ENCODE measurements at places on chromosomes 6 and 20.

- peak; percentile 10 for DNase-seq
Measured at GRCh38 chr20:61521687-61522420, 269.8 kb downstream of the CDH4 start.

GRCh38 chr6:56430629-56431600, 183.5 kb upstream of the COL21A1 start:
- DNase-seq: no peak

GRCh38 chr6:74356391-74356790, 660.4 kb downstream of the CD109 start:
- DNase-seq: no peak

- DNase-seq: no peak
Measured at GRCh38 chr6:35473850-35474130, 5.6 kb downstream of the RPL10A start.

- peak; percentile 20 for DNase-seq
Measured at GRCh38 chr20:58515233-58516212, at the start of gene APCDD1L. Gene APCDD1L (minus strand): TSS chr20:58515399. CDS start chr20:58514707, 692 bp downstream.

DNA sequence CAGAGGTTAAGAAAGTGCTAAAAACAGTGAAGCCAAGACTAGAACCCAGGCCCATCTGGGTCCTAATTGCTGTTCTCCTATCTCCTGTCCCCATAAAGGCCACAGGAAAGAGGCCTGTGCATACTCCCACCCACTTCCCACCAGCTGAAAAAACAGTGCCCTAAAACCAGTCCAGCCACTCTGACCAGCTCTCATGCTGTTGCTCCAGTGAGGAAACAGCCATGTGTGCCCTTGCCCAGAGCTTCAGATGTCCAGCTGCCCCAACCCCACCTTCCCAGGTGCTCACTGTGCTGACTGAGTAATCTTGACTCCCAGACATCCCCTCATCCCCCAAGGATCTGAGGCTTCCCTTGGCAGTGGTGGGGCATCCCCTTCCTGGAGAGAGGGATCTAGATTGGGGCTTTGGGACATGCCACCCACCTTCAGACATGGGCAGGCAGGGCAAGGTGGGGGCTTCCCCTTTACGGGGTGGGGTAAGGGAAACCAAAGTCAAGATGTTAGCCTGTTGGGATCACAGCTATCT, 28.7 kb downstream of the KCNK5 start:
- no peak for DNase-seq

DNA sequence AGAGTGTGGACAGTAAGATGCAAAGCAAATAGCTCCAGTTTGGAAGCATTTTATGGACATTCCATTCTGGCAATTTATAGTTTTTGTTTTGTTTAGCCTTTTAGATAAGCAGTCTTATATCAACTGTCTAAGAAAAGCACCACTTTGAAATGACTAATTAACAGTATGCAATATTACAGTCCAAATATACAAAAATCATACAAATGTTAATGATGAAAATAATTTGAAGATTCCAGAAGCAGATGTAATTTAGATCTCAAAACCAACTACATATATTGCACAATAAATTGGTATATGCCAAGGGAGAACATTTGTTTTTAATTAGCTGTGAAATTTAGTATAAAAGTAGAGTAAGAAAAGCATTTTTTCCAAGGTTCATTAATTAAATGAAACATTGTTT, 158.8 kb downstream of the KIF6 start:
- DNase-seq: no peak

GRCh38 chr20:58579069-58579818, 64.0 kb upstream of the APCDD1L start:
- no peak for DNase-seq

- DNase-seq: no peak
Measured at GRCh38 chr6:117553142-117553541, 49.2 kb downstream of the GOPC start.

DNA sequence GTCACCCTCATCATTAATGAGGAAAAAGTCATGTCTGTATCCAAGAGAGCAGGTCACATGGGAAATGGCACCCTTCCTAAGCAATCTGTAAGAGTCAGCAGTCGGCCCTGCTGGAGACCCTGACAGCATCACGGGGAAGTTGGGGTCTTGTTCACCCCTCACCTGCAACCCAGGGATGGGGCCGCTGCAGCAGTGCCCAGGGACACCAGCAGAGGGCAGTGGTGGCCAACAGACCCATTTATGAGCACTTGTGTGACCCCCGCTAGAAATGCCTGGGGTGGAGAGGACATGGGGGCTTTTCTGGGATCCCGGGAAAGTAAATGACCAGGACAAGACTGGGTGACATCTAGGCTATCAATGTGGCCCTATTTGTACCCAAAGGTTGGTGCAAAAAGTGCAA, 35.9 kb downstream of the ANKRD60 start:
- no peak for DNase-seq

GRCh38 chr6:119533603-119534279, 184.2 kb upstream of the MAN1A1 start:
- DNase-seq: peak; percentile 32

GRCh38 chr6:51856508-51856907, 230.9 kb downstream of the PKHD1 start:
- no peak for DNase-seq

GRCh38 chr6:71420693-71421328, 132.2 kb downstream of the OGFRL1 start:
- DNase-seq: peak; percentile 96

GRCh38 chr6:128242765-128243403, 277.5 kb downstream of the PTPRK start:
- no peak for DNase-seq

DNA sequence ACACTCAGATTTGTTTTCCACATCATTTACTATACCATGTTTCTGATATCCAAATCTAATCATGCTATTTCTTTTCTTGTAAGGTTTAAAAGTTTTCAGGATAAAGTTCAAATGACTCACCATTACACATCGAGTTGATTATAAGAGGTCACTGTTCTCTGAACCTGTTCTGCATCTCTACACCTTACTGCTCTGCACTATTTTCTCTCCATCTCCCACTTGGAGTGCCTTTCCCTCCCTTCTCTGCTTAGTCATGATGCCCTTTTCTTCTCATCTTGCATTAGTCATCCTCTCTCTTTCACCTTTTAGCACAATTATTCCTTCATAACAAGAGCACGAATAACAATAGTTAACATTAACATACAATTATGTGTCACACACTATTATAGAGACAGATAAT, 37.5 kb upstream of the FUT9 start:
- DNase-seq: no peak

DNA sequence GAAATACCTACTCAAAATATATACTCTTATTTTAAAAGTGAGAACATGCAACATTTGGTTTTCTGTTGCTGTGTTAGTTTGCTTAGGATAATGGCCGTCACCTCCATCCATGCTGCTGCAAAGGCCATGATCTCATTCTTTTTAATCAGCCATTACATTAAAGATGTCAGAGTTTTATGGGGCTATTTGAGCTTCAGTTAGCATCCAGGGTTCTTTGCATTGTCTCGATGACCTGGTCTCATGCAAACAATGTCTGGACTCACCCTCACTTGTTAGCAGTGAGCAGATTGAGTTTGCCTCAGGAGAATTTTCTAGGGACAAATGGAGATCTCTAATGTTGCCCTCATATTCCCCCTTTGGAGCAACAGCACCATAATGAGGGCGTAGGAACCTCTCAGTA, 458.7 kb upstream of the AGPAT4 start:
- DNase-seq: no peak

- DNase-seq: peak; percentile 45
Measured at GRCh38 chr20:44990425-44990824, 24.1 kb downstream of the STK4 start.

GRCh38 chr20:41830702-41831101, 212.5 kb upstream of the CHD6 start:
- DNase-seq: no peak

GRCh38 chr6:116008470-116009243, 52.0 kb downstream of the FRK start:
- peak; percentile 70 for DNase-seq

GRCh38 chr6:111162504-111162903, 75.2 kb downstream of the SLC16A10 start:
- no peak for DNase-seq

- DNase-seq: peak; percentile 15
Measured at GRCh38 chr20:53859684-53860083, 210.7 kb downstream of the BCAS1 start.

- no peak for DNase-seq
Measured at GRCh38 chr6:88535306-88535705, 369.2 kb upstream of the CNR1 start.

- DNase-seq: peak; percentile 12
Measured at GRCh38 chr20:3406481-3407039, 909 bp downstream of the DNAAF9 start.

GRCh38 chr6:87150406-87150805, 5.0 kb upstream of the ZNF292 start:
- DNase-seq: no peak

DNA sequence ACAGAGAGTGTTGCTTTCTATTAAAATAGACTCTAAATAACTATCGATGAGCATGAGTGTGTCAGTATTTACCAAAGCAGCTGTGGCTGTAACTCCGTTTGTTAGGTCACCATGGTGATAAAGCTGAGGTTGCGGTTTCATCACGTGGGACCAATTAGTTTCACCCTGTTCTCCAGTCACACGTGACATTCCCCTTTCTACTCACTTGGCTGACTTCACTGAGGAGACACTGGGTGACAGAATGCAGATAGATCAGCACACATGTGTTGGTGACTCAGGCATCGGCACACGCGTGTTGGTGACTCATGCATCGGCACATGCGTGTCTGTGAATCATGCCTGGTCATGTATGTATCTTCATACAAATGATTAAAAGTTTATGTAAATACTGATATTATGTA, 285.4 kb downstream of the THBS2 start:
- peak; percentile 86 for DNase-seq

DNA sequence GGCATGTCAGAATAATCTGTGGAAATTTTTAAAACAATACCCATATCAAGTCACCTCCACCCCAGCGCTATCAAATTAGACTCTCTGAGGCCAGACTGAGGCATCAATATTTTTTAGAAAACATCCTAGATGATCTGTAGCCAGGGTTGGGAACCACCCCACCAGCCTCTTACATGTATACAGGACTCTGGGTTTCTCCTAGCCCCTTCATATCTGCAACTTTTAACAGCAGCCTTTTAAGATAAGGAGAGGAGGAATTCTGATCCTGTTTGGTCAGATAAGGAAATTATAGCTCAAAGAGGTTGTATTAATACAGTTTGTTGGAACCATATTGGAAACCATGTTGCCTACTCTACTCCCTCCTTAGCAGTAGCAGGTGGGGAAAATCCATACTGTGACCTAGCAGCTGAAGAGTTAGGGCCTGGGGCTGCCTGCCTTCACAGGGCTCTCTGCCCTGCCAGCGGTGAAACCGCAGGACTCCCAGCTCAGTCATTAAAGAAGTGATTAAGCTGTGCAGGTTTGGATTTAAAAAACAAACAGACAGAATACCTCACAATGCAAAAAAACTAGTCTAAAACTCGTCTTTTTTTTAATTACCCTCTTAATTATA, 30.0 kb downstream of the BRPF3 start:
- no peak for DNase-seq

DNA sequence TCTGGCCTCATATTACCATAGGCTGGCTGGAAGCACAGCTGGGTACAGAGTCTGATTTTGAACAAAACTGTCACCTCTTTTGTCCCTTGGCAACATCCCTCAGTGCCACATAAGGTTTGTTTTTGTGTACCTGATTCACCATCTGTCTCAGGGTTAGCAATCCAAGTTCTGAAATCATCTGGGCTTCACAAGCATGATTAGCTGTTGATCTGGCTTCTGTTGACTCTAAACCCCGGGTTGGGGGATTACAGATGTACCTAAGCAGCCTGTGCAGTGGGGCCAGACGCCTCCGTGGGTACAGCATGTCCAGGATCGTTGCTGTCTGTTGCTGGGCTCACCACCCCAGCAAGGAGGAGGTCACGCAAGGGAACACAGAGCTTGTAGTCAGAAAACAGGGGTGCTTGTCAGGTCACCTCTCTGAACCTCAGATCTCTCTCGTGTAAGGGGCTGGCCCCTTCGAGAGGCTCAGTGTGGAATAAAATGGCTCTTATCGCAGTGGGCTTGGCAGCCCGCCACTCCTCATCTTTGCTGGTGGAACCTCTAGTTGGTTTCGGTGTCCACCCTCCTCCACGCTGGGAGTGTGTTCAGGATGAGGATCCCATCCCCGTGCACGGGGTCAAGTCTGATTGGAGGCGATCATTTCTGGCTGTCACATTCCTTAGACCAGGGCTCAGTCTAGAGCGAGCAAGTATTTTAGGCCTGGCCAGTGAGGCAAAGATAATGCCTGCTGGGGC, 39.2 kb upstream of the ZNF831 start:
- DNase-seq: no peak

- DNase-seq: no peak
Measured at GRCh38 chr20:10613911-10614310, 59.9 kb downstream of the JAG1 start.

DNA sequence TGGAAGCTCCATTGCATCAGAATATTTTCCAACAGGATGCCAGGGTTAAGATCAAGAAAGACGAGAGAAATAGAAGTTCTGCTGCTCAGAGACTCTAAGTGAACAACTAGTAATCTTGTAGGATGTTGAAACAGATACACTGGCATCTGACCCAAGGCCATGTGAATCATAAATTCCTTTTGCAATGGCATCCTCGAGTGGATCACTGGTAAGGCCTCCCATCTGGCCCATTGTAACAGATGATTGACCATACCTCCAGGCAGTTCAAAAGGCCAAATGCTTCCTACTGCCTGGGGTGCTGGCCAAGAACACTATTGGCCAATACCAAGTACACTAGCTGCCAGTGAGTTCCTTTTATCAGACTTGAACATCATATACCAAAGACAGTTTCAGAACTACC, 9.9 kb upstream of the SLC17A3 start:
- no peak for DNase-seq

GRCh38 chr6:3724451-3725144, 26.9 kb downstream of the PXDC1 start:
- no peak for DNase-seq

DNA sequence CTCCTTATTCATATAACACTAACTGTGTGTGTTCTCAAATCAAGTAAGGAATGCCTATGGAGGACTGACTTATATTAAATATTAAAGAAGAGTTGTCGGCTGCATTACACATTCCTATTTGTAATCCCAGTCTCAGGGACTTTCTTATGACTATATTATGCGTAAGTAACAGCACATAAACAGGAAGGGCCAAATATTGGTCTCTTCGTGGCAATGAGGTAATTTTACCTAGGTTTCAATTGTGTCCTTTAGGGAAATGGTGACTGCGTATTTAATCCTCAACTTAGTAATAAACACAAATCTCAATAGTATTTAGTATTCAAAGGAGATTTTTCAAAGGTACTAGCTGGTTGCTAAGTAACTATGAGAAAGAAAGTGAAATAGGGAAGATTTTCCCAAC, 22.8 kb upstream of the EPM2A start:
- DNase-seq: no peak

- DNase-seq: peak; percentile 35
Measured at GRCh38 chr6:112109262-112109661, 21.9 kb downstream of the FAM229B start.

DNA sequence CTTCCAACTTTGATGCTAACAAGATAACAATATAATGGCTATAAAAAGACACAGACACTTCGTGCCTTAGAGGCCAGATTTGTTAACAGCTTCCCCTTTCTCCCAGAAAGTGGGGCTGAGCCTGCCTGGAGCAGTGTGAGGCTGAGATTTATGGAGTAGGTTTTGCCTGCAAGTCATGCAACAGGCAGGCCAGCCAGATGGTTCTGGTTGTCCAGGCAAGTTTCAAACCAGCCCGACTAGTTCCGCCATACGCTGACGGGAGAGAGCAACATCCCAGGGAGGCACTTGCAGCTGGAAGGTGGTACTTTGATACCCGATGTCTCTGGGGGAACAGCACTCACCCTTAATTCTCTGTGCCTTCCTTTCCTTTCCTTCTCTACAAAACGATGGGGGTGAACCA, 81.3 kb upstream of the NAA20 start:
- no peak for DNase-seq

- peak; percentile 58 for DNase-seq
Measured at GRCh38 chr6:81808851-81809570, 56.5 kb upstream of the TENT5A start.
